ENCODE measurements at places on chromosomes 11 and 22.
A peak's percentile ranks its signal among the peaks of the same experiment; 100 is the strongest.

DNA sequence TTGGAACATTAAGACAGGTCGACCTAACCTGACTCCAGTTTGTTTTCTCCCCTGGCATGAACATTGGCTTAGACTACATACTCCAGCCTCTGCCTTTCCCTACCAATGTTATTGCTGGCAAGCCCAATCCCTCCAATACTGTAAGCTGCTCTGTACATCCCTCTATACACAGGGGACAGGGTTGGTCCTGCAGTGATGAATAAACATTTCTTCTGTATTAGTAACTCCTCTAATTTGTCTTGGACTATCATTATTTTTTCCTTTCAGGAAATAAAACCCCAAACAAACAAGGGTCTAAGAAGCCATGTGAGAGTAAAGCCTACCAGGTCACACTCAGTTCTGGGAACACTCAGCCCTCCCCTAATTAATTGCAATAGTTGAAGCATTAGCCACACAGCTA lies 35.1 kb upstream of the FJX1 start:
- DNase-seq, result no peak

GRCh38 chr22:29912605-29913398 lies 29.8 kb downstream of the MTMR3 start:
- no peak for DNase-seq

DNA sequence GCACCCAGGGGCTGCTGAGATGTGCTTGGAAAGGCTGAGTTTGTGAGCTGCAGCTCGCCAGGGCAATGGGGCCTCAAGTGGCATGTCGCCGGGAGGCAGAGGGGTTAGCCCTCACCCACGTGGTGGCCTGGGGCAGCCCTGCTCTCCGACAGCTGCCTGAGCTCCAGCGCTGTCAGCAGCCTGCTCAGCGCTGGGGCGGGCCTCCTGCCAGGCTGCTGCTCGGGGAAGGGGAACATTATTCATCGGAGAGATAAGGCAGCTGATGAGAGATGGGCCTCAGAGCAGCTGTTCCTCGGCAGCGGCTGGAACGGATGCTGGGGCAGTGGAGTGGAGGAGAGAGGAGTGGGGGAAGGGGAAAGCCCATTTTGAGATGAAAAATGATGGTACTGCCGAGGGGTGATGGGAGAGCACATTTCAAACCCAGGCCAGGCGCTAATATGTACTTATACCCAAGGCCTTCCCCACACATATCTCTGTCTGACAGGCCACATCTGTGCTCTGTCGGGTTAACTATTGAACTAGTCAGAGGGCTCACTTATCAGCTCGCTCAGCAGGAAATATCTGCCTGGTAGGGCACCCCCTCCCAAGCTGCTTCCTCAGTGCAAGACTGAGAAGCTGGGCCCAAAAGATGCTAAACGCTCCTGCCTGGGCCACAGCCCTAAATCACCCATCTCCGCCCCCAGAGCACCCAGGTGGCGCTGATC lies 79.5 kb downstream of the TIMP3 start:
- DNase-seq, result no peak

DNA sequence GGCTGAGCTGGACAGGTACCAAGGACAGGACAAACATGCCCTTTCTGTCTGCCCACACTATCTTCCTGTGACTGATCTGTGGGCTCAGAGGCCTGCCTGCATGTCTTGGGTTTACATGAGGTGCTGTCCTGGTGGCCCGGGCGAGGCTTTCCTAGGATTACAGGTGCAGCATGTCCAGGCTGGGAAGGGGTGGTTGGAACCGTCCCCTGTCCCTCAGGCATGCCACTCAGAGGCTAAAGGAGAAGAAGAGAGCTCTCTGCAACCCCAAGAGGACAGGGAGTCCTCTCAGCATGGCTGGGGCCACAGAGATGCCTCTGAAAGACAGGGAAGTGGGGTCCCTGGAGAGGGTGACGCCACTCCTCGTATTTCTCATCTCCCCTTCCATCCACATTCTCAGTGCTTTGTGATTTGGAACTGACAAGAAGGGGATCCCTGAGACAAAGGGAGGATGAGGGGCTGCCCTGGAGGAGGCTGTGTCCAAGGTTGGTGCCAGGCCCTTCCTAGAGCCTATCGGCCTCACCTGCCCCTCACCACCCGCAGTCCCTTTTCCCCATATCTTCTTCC lies 64.6 kb upstream of the LMO1 start:
- no peak for DNase-seq

- DNase-seq, result peak; percentile 18
These were observed 11.5 kb downstream of the PARVG start for GRCh38 chr22:44192098-44192815.

GRCh38 chr11:1932681-1933080 lies 13.2 kb downstream of the TNNT3 start:
- no peak for DNase-seq

DNA sequence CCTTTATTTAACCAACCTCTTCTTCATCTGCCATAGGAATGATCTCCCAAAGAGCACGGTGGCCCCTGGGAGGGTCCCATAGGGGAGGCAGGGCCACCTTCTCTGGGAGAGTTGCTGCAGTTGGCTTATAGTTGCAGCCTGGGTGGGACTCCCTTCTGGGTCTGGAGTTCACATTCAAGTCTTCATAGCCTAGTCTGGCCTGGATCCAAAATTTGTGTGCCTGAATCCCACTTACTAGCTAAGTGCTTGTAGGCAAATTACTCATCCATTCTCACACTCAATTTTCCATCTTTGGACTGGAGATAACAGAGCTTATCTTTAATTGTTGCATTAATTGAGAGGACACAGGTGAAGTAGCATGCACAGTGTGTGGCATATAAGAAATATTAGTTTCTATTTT lies 163.6 kb downstream of the GRIK4 start:
- DNase-seq, result no peak

DNA sequence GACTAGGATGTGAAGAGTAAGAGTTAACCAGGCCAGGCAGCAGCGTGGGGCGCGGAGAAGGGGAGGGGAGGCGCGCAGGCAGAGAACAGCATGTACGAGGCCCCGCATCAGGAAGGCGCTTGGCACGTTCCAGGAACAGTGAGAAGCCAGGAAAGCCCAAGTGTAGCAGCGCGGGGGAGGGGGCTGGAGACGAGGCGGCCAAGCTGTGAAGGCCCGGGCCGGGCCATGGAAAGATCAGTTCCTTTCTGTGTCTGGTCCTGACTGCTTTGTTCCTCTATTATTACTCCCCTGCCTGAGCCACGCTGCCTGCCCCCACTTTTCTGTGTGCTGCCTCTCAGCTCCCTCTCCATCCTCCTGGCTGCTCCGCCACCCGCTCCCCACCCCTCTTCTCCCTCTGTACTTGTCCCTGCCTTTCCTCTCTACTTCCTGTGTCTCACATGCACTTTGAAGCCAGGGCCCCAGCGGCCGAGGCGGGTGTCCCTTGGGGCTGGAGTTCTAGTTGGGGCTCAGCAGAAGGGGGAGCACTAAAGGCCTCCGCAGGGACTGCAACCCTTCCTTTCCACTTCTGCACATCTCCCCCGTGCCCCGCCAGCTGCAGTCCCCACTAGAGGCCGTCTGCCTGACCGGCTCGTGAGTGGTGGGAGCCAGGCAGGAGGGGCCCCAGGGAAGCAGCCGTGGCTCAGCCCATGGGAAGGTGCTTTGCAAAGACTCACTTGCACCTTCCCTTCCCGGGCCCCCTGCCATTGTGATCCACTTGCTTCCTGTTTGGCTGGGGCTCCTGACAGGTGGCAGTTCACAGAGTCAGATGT lies 63.7 kb downstream of the PRDM11 start:
- DNase-seq, result no peak

DNA sequence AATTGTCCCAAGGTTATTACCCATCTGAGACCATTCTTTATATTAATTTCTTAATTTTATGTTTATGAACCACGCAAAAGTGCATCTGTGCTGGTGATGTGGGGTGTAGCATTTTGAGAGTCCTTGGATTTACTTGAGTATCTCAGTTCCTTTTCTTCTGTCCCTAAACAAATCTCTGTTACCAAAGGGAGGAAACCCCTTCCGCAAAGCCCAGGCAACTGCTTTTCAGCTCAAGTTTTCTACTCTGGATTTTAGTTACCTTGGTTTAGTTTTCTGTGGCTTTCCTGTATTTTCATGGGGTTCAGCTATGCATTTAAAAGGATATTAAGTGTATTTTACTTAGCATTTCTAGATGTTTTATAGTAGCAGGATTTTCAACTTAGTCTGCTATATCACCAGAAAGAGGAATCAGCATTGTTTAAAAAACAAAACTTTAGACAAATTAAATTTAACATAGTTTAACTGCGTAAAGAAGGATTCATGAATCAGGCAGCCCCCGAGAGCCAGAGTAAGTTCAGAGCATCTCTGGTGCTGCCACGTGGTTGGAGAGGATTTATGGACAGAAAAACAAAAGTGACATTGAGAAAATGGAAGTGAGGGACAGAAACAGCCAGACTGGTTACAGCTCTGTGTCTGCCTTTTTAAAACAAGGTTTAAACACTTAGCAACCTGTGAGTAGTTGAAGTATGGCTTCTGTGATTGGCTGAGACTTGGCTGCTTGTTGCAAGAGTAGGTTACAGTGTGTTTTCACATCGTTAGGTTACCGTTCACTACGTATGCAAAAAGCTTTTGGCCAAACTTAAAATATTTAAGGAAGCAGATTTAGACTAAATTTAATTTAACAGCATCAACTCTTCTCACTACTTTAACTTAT lies 9.6 kb downstream of the ADM start:
- no peak for DNase-seq

GRCh38 chr11:28514391-28514790 lies 406.2 kb downstream of the METTL15 start:
- no peak for DNase-seq

- no peak for DNase-seq
These were observed 940 bp upstream of the C11orf91 start for GRCh38 chr11:33701302-33702230.

DNA sequence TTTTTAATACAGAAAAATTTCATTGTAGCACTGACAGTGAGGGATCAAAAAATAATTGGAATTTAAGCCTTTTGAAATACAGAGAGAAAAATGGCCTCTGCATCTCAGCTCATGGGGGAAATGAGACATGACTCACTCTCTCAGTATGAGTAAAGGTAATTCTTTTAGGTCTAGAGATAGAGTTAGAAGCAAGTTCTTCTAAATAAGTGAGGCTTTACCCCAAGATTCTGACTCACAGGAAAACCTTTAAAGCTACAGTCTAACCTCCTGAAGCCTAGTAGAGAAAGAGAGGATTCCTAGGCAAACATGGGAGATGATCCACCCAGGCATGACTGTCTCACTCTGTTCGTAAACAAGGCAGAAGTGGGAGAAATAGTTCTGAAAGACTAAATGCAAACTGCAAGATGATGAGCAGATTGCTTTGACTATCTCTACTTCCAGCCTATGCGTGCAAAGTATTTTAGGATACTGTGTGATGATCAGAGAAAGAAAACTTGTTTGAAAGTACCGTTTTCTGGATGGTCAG lies 1003.3 kb upstream of the CCDC90B start:
- DNase-seq, result no peak

DNA sequence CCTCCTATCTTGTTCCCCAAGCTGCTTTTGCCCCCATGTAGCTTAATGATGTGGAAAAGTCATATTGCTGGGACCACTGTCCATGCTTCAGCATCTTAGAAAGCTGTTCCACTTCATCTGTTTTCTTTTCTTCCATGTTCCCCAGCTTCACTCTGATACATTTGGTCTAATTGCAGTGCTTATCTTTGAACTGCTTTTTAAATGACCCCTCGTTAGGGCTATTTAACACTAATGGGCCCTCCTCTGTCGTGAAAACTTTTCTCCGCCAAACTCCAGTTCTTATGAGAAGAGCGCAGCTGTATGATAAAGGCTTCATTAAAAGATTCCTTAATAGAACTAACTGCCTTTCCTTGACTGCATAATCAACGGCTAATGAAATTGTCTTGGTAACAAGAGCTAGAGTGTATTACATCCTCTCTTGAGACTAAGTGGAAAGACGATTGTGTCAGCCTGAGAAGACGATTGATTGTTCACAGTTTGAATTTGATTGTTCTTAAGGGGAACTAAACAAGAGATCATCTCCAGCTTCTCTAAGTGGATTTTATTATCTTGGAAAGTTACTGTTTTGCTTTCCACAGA lies 165.0 kb upstream of the MTNR1B start:
- no peak for DNase-seq

DNA sequence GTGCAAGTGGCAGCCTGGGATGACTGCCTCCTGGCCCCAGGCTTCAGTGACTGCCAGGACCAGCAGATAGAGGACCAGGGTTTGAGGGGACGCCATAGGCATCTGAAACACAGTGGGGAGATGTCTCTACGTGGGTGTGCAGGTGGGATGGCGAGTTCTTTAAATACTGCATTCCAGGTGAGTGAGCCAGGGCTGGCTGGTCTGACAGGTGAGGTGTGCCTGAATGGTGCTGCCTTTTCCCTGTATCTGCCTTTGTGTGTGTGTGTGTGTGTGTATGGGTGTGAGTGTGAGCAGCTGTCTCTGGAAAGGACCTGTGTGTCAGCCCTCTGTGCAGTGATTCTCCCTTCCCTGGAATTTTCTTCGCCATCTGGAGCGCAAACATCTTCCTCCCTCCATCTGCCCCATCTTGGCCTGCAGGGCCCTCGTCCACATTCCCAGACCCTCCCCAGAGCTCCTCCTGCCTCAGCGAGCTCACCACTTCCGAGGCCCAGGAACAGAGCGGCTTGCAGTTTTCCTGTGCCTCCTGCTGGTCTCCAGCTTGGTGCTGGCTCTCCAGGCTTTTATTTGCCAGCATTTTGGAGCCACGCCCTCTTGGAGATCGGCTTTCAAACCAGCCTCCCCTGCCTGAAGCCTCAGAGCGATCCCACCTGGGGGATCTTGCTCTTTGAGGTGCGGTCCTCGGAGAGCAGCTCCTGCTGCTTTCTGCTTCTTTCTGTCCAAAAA lies at the start of gene GPHA2:
Gene GPHA2, minus strand, starts transcription at position 535 of the 723 bp plus-strand sequence. Its CDS starts 433 bp downstream, at position 102.
- no peak for DNase-seq

DNA sequence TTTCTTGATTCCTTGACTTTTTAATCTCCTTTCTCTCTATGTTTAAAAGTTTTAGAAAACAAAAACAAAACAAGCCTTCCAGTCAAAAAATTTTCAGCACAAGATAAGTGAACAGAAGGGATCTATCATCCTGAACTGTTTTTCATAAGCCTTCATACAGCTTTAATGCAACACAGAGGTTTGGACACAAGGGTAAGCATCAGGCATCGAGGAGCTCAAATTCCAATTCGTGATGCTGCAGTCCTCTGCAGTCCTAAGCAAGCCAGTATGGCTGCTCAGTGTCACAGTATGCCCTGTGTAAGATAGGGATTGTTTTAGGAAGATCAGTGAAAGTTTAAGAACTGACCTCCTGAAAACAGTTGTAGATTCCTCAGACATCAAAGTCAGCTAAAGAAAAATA lies 740.9 kb downstream of the NTM start:
- no peak for DNase-seq

DNA sequence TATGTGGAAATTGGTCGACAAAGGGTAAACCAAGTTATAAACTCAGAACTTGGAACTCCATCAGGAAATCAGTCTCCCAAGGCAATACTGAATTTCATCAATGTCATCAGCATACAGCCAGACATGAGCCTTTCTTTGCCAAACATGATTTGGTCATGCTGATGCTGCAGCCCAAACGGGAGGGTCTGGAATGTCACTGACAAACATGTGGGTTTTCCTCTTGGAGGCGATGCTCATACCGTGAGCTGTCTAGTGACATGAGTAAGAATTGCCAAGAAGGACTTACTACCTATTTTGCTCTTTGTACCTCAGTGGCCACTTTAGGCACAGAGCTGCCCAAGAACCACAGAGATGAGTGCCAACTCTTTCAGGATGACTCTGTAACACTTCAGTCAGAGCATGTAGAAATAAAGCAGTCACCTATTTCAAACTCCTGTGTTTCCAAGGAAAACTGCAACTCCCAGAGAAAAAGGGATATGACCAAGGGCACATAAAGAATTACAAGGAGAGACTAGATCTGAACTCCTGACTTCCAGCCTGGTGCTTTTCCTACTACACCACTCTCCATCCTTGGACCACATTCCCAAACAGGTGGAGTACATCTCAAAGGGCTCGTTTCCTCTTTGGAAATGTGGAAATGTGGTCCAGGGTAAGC lies 24.3 kb upstream of the MRGPRX2 start:
- DNase-seq, result no peak

All from LoVo (cell line).